Glomerular endothelial cell (primary cell): ENCODE measurements at places on chromosomes 16 and 17.

GRCh38 chr16:84508502-84508901 lies 4.0 kb upstream of the MEAK7 start:
- no peak for DNase-seq

DNA sequence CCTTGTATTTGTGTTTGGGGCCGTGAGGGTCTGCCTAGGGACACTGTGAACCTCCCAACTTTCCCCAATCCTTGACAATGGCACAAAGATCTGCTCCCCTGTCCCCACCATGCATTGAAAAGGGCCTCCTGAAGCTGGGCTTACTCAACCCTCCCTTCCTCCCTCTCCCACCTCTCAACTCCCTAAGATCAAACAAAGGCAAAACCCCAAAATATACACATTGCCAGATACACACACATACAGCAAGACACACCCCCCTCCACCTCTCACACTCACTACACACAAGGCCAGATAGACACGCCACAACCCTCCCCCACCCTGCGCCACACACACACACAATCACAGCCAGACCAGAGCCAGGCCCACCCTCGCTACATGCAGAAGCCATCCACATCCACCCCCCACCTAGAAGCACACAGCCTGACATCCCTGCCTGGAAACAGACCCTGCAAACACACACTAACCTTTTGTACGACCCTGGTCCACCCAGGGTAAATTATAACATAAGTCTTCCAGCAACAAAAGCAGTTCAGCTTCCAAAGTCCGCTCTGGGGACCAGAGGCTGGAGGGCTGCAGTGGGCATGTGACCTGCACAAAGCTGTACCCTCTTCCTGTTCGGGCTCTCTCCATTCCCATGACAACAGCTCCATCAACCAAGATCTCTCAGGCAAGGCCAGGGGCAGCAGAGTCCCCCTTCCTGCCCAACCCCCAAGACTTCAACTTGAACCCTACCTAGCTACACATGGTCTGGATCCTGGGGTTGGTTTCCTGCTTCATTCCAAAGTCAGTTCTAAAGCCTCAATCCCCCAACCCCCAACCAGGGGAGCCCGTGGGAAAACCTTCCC lies 1.9 kb downstream of the PCGF2 start:
- DNase-seq, result no peak

DNA sequence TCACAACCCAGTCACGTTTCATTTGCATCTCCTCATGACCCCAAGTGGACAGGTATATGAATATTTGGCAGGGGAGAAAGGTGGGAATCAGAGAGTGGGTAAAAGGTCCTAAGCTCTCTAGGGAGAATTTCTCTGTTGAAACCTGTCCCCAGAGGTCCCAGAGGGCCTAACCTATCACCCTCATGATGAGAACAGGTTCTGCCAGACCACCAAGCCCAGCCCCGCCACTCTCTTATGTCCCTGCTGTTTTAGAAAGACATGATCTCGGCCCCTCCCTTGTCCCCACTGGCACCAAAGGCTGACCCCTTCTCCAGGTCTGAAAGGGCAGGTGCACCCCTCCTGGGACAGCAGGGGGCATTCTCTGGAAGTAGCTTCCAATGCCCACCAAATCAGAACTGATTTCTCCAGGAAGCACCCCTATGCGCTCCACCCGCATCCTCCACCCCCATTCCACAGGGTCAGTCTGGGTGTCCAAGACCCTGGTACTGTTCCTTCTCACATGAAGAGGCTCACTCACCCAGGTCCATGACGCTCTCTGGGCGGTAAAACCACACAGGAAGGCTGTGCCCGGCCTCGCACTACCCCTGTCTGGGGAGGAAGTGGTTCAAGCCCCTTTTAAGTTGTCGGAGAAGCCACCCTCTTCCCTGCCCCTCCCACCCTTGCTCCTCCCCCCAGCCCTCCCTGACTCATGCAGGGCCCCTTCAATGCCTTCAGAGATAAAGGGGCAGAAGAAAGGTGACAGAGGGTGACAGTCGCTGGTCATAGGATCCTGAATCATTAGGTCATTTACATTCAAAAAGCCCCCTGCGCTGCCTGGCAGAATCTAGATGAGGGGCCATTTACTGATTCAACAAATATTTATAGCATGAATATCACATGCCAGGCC lies at the start of gene CCR7:
CCR7 (minus strand) TSS at position 590 of the 886 bp plus-strand sequence; CDS start at position 527, 63 bp downstream.
- DNase-seq, result no peak

GRCh38 chr16:61179561-61179960 lies 856.7 kb downstream of the CDH8 start:
- no peak for DNase-seq

DNA sequence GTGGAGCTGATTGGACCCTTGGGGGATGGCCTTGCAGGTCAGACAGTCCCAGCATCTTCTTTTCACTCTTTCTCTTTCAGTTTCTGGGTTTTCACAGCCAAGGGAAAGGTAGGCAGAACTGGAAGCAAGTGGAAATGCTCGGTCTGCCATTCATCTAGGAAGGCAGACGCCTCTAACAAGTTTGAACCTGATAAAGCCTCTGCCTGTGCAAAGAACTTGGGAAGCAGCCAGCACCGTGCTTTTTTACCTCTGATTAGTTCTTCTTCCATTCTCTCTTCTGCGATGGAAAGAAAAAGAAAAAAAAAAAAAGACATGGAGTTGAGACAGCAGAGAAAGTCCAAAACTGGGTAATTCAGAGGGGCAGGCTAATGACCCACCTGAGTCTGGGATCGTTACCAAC lies 997.8 kb upstream of the EEF2KMT start:
- DNase-seq, result no peak

- no peak for DNase-seq
These were observed 167.2 kb downstream of the ANKFN1 start for GRCh38 chr17:56320443-56320842.

GRCh38 chr17:75623386-75623785 lies 9.8 kb upstream of the SMIM5 start:
- DNase-seq, result no peak

DNA sequence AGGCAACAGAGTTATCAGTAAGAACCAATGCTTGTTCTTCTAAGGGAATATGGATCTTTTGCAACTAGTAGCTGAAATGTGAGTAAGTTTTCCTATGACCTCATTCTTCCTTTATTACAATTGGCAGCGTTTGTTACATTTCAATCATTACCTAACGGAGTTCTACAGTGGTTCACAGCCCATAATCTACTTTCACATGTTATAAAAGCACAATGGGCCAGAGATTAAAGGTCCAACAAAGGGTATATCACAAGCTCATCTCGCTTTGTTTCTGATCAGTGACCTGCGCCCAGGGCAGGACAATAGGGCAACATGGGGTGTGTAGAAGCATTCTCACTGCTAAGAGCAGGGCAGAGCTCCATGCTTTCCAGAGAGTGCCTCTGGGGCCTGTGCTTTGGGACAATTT lies 279.9 kb upstream of the DYNLRB2 start:
- DNase-seq, result no peak

- DNase-seq, result no peak
These were observed 241.0 kb upstream of the ASIC2 start for GRCh38 chr17:33534087-33534486.
